Glomerular endothelial cell (primary cell): ENCODE measurements at places on chromosomes 2 and 18.

DNA sequence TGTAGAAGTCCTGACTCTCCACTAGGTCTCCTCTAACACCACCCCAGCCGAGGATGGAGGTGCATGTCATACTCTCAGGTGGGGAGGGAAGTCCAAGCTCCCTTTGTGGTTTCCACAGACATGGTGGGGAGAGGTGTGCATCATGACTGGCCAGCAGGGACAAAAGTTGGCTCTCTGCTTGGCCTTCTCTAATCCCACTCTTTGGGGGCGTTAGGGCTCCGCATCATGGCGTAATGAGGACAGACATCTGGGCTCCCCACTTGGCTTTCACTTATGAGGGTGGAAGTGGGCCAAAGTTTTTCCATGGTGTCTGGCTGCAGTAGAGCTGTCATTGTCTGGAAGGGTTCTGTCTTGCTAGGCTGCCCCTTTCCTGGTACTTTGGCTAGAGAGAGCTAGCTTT lies 80.7 kb upstream of the DAPL1 start:
- no peak for DNase-seq

DNA sequence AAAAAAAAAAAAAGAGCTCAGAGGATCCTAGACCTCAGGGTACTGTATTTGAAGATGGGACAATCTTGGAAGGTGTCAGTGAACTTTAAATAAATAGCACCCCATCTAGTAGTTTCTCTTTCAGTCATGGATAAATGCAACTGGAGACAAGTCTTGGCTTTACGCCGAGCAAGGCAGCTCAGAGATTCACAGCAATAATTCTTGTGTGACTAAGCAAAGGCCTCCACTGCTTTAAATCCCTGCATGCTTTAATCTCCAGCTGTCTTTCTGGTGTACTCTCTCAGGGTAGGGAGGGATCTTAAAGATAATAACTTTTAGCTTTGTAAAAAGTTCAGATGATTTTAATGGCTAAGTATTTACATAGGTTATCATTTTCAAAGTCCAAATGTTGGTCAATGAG lies 36.3 kb downstream of the NRXN1 start:
- DNase-seq, result no peak

- no peak for DNase-seq
Measured at GRCh38 chr2:226609366-226609765, 190.3 kb downstream of the IRS1 start.

DNA sequence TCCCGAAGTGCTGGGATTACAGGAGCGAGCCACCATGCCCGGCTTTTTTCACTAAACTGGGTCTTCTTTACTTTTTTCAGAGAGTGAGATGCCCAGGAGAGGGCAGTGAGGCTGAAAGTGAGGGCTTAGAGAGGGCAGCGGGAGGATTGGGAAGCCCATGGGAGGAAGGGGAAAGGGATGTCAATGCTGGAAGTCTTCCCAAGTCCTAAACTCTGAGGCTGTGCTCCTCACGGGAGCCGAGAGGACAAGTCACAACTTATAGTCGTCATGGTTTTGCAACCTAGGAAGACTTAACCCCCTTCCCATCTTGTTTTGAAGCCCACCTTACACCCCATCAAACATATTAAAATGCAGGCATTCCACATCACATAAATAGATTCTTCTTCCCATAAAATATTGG lies 15.1 kb upstream of the MEP1B start:
- no peak for DNase-seq

GRCh38 chr2:230179907-230180306 lies 39.9 kb downstream of the SP110 start:
- no peak for DNase-seq

DNA sequence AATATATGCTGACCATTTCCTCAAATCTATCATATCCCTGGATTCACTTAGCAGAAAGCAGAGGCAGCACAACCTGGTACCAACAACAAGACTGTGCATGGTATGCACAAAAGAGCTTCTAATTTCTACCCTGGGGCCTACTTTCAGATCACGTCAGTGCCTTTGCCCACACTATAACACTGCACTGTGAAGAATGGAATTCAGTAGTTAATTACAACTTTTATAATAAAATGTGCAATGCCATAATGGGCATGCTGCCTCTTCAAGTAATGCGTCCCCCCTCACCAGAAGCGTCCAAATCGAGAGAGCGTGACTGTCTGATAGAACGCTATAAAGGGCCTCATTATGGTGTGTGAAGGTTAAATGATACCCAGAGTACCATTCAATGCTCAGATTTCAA lies 328.1 kb upstream of the PKDCC start:
- no peak for DNase-seq
